Activated naive CD4-positive, alpha-beta T cell treated with Interleukin-2 at 50 U/mL for 16 hours (primary cell): ENCODE measurements at places on chromosomes 11 and 22.

- DNase-seq: no peak
Observed at GRCh38 chr11:41119484-41119883, 340.0 kb downstream of the LRRC4C start.

DNA sequence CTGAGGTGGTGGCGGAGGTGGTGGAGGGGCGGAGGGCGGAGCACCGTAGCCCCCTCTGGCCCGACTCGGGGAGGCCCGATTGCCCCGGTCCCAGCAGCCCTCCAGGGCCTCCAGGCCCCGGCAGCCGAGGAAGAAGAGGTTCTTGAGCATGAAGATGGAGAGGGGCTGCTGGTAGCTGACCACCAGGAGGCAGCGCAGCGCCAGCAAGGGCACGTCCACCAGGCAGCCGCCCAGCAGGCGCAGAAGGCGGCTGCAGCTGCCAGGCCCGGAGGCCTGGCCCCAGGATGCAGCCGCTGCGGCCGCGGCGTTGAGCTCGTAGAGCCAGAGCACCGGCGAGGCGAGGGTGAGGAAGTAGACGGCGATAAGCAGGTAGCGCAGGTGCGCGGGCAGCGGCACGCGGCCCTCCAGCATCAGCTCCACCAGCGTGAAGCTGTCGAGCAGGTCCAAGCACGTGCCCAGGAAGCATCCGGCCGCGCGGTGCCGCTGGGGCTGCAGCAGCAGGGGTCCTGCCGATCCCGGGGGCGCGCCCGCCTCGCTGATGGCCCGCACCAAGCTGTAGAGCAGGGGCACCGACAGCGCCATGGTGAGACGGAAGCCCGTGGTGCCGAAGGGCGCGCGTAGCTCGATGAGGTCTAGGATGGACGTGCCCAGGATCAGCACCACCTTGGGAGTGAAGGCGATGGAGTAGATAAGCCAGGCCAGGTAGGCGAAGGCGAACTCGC lies 1.5 kb downstream of the TMEM121B start:
- no peak for DNase-seq

- no peak for DNase-seq
Observed at GRCh38 chr11:31819621-31820437, 8.7 kb upstream of the PAX6 start.

- peak; percentile 34 for DNase-seq
Observed at GRCh38 chr11:14357881-14358728, 878 bp downstream of the RRAS2 start.

DNA sequence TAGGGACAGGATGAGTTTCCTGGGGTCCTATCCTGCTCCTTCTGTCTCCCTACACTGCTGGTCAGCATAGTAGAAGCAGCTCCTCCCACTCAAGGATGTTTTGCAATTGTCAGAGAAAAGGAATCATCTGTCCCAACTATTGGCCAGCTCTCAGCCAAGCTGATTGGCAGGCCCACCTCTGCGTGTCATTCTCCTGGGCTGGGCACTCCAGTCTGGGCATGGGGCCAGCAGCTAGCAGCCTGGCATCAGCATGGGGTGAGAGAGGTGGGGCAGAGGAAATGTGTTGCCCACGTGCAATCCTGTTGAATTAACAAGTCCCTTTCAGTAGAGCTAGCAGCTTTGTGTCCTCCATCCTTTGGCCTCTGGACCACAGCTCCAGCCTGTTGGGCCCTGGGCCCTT lies 14.1 kb downstream of the ANKK1 start:
- DNase-seq: no peak

GRCh38 chr11:119433358-119433725 lies 10.4 kb upstream of the THY1 start:
- no peak for DNase-seq

- DNase-seq: peak; percentile 61
Observed at GRCh38 chr22:20268279-20269012, at the start of gene RTN4R. Gene RTN4R (minus strand): TSS chr22:20268318. CDS start chr22:20268092, 226 bp downstream.

DNA sequence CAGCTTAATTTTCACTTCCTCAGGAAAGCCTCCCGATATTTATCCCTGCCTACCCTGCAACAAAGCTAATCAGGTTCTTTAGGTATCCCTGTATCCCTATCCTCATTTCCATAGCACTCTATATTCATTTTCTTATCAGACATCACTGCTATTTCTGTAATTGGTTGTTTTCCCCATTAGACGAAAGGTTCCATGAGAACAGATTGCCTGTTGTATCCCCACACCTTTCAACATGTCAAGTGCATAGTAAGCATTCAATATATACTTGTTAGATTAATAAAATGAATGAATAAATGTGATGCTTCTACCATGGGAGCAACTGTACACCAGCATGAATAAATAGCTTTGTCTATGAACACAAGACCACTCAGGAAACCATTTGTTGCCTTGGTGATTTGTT lies 499.8 kb downstream of the DLG2 start:
- no peak for DNase-seq

DNA sequence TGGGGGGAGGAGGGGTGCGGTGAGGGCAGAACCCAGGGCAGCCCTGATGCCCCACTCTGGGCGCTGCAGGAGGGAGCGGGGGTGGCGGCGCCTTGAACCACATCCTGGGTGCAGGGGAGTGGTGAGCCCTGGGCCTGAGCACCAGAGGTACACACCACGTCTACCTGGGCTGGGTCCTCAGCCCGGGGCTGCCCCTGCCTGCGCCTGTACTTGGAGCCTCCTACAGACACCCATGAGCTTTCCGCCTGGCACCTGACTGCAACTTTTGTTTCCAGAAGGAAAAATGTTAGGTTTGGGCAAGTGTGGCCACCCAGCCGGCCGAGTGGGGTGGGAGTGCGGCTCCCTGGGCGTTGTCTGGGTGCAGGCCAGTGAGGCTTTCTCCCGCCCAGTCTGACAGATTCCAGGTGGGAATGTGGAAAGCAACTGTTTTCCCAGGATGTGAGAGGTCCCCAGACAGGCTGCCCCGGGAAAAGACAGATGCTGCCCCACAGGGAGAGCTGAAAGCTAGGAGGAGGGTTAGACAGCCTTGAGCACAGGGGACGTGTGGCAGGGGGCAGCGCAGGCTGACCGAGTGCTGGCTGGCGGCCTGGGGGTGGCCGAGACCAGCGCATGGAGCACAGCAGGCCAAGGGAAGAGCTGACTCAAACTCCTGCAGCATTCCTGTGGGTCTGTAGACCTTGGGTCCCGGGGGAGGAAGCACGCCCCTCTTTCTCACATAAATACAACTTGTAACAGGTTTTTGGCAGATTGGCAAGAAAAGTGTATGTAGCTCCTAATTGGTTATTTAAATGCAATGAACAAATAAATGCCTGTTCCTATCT lies 44.1 kb downstream of the GNB1L start:
- no peak for DNase-seq

DNA sequence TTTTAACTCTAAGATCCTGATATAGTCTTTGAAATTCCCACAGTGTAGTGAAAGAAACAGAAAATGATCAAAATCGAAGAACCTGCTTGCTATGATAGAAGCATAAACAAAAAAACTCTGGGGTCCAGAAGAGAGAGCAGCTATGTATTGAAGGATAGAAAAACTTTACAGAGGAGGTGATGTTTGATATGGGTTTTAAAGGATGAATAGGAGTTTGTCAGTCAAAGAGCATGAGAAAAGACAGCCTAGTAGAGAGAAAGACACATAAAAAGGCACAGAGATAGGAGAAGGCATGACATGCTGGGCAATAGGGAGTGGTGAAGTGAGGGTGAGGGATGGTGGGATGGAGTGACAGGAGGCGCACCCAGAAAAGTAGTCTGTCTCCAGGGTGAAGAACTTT lies 168.0 kb downstream of the INSC start:
- no peak for DNase-seq

- no peak for DNase-seq
Observed at GRCh38 chr11:111697933-111698371, 68.2 kb downstream of the PPP2R1B start.

DNA sequence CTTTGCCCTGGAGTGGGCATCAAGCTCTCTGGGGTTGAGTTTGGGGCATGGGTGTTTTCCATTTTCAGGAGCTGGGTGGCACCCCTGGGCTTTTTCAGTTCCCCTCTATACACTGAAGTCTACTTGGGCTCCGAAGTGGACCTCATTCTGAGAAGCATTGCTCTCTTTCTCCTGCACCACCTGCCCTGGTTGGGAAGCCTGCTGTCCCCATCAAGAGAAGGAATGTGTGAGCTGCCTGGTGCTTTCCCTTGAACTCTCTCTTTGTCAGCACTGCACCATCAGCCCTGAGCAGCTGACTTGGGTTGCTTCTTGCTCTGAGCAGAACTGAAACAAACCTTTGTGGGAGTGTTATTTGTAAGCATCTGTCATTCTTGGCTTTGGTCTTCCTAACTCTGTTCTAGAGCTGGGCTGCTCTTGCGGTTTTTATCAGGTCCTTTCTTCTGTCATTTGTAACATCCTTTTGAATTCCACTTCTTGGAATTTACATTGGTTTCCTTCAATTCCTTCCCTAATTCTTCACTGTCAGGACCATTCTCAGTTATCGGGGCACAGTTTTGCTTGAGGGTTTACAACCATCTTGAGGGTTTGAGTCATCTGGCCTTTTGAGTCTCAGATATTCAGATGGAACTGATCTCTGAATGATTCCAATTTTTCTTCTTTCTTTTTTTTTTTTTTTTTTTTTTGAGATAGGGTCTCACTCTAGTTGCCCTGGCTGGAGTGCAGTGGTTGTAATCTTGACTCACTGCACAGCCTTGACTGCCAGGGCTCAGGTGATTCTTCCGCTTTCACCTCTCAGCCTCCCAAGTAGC lies 20.5 kb downstream of the UBE2L3 start:
- DNase-seq: peak; percentile 55
